ENCODE measurements at places on chromosomes 4 and X.

DNA sequence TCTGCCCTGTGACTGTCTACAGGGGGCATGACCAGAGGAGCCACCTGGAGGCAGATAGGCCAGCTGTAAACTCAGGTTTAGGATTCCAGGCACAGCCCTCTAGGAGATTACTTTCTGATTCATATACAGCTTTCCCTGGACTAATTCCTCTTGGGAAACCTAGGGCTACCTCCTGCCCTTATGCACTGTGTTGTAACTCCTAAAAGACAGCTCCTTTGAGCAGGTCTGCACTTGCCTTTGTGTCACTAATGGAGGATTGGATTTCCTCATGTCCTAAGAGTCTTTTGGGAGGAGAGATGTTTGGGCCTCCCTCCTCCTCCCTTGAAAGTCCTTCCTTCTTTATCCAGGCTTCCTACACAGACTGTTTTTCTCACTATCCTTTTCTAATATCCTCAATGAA is 202.0 kb downstream of the PCDH19 start:
- DNase-seq = no peak

DNA sequence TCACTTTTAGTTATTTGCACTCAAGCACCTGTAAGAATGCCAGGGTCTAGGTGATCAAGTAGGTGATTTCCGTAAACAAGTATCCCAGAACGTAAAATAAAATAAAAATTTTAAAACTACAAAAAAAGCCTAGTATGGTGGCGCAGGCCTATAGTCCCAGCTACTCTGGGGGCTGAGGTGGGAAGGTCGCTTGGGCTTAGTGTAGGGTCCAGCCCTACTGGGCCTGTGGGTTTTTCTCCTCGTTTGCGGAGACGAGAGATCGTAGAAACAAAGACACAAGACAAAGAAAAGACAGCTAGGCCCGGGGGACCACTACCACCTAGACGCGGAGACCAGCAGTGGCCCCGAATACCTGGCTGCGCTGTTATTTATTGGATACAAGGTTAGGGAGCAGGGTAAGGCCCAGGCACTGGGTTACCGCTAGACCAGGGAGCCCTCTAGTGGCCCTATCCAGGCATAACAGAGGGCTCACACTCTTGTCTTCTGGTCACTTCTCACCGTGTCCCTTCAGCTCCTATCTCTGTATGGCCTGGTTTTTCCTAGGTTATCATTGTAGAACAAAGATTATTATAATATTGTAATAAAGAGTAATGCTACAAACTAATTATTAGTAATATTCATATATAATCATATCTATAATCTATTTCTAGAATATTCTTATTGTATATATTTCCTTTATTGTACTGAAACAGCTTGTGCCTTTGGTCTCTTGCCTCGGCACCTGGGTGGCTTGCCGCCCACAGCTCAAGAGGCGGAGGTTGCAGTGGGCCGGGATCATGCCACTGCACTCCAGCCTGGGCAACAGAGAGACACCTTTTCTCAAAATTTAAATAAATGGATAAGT is 38.4 kb downstream of the SAGE1 start:
- DNase-seq = peak; percentile 11

DNA sequence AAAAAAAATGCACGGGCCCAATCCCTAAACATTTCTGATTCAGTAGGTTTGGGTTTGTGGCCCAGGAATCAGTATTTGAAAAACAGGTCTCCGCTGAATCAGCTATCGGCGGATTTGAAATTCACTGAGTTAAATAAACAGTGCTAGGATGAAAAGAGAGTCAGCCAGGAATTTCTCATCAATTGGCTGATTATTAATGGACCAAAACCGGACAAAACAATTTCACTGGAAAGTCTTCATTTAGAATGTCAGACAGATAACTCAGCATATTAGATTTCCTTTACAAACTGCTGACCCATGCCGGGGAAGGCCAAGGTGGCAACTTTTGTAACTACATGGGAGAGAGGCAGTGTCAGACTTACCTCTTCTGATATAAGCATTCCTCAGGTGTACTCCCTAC is 99.4 kb upstream of the LSM6 start:
- no peak for DNase-seq

- DNase-seq = no peak
Observed at GRCh38 chr4:25904748-25905082, 9.3 kb upstream of the SMIM20 start.

DNA sequence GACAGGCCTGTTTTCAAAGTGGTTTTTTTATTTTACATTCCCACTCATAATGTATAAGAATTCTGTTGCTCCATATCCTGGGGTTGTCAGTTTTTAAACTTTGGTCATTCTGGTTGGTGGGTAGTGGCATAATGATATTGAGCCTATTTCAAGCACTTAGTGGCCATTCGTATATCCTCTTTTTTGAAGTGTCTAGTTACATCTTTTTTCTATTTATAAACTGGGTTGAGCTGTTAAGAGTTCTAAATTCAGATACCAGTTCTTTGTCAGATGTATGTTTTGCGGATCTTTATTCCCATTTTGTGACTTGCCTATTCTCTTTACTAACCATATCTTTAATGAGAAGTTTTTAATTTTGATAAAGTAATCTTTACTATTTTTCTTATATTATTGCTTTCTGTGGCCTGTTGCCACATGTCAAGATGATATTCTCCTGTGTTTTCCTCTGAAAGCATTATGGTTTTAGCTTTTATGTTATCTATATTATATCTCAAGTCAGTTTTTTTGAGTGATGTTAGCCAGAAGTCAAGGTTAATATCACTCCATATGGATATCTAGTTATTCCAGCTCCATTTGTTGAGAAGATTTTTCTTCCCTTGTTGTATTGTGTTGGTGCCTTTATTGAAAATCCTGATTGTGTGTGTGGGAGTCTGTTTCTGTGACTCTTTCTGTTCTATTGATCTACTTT is 110.9 kb downstream of the FHIP1A start:
- DNase-seq = no peak

DNA sequence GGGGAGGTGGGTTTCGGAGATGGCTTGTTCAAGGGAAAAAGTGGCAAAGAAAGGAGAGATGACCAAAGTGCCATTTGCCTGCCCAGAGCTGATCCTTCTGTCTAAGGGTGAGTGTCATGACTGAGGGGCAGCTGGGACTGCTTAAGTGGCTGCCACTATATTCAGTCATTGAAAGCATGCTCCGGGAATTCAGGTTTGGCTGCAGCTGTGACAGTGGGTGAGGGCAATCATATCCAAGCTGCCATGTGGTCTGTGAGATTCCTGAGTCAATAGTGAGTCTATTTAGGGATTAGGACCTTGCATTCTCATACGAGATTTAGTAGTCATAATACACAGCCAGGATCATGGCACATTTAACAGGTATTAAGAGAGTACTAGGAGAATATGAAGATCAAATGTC is 138.8 kb upstream of the BANK1 start:
- peak; percentile 0 for DNase-seq

All from A172 (cell line).